ENCODE measurements at places on chromosomes 1 and 21. TPM values are rescaled to one million over a fixed set of nuclear protein-coding genes. Genes with fewer than 3 reads are reported as not detected.

- peak overlapping the region; percentile 1 for H3K4me3 ChIP-seq
- H3K27me3 ChIP-seq = no peaks in the 10 kb centered on the region
- H3K36me3 ChIP-seq = no peaks in the 10 kb centered on the region
These were observed 3.9 kb downstream of the TRIM45 start for GRCh38 chr1:117117697-117118096.

DNA sequence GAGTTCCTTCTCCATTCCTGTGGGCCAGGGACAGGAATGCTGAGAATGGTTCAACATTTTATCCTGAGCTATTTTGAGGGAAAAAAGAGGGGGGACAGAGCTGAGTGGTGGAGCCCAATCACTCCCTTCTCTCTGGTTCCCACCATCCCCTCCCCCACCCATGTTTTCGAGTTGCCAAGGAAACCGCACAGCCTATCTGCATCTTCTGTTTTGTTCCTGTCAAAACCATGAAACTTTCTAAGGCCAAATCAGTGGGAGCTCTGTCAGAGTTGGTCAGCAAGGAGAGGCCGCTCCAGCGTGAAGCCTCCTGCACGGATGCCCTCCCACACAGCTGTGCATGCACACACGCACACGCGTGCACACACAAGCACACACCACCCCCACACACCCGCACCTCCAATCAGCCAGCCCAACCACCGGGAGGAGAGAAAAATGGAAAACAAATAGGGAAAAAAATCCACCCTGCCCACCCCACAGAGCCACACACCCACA lies 54.5 kb upstream of the ATP2B4 start:
- no peaks in the 10 kb centered on the region for H3K36me3 ChIP-seq
- no peaks in the 10 kb centered on the region for H3K4me1 ChIP-seq
- DNase-seq = no peak
- no peak overlapping the region for H3K4me3 ChIP-seq
- H3K27me3 ChIP-seq = no peaks in the 10 kb centered on the region
- no peak overlapping the region for H3K27ac ChIP-seq

GRCh38 chr1:95386371-95386770 lies 152.4 kb downstream of the RWDD3 start:
- no peak overlapping the region for H3K27ac ChIP-seq
- H3K4me1 ChIP-seq = no peaks in the 10 kb centered on the region
- H3K4me3 ChIP-seq = no peak overlapping the region
- H3K36me3 ChIP-seq = no peaks in the 10 kb centered on the region
- H3K27me3 ChIP-seq = no peaks in the 10 kb centered on the region

DNA sequence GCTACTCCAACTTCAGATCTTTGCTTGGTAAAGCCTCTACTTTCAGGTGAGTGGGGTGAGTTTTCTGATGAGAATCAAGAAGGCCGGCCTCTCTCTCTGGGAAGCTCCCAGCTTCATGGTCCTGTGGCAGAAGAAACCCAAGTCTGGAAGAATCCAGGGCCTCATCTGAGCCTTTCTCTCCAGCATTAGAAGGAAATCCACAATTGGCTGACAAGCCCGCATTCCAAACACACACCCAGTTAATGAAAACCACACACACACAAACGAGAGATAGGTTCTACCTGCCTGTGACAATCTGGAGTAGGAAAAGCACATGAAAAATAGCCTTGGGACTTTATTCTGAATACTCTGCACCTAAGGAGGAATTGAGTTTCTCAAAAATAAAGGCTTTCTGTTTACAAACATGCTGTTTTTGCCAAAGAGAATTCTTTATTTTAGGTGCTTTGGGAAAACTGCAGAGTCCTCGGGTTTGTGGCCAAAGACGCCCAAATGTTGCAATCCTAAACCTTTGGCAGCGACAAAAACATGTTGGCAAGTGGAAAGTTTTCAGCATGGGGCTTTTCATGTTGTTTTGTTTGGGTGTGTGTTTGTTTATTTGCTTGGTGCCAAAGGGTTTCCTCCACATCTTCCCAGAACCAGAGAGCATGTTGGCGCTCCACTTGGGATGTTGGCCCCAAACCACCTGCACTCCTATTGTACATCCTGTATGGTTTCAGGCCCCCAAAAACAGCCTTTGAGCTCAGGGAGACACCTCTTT lies 216.2 kb downstream of the SETD4 start:
- no peaks in the 10 kb centered on the region for H3K36me3 ChIP-seq
- peak; percentile 41 for DNase-seq
- H3K27me3 ChIP-seq = no peaks in the 10 kb centered on the region
- no peak overlapping the region for H3K27ac ChIP-seq
- H3K4me3 ChIP-seq = no peak overlapping the region
- peaks cover 3% of the 10 kb centered on the region for H3K4me1 ChIP-seq

The FYB2 gene
- total RNA-seq = 1.8 TPM
